Globus pallidus (tissue), 1 donor: ENCODE measurements at places on chromosomes 2 and 18.
A peak's percentile ranks its signal among the peaks of the same experiment; 100 is the strongest.

GRCh38 chr18:21314724-21315123 lies 72.7 kb downstream of the GREB1L start:
- DNase-seq: no peak

- no peak for DNase-seq
Observed at GRCh38 chr2:20157193-20157891, 67.6 kb downstream of the SDC1 start.

DNA sequence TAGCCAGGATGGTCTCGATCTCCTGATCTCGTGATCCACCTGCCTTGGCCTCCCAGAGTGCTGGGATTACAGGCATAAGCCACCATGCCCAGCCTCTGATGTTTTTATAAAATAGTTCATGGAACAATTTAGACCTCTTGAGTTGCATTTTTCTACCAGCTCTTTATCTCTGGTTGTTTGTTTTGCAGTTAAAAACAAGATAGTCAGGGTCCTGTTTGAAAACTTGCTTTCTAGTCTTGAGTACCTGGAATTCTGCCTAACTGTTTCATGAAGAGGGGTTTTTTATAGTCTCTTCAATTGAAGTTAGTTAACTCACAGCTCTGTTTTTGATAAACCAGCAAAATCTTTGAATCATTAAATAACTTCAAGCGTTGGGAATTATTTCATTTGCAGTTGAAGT lies 244.8 kb downstream of the PARD3B start:
- no peak for DNase-seq

DNA sequence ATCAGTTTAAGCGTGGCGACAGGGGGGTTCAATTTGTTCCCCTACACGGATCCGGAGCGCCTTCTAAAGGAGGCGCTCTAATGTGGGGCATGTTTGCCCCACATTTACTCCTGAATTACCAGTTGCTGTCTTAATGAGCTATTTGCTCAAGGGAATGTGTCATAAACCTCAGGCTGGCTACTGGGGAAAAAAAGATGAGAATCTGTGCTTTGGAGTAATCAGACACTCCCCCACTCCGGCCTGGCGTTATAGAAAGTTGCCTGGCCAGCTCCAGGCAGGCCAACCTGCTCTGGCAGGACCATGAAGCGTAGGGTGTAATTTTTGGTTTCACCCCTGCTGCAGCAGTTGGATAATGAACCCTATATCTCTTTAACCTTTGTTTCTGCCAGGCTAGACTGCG lies 31.0 kb upstream of the MAP3K20 start:
- DNase-seq: no peak

DNA sequence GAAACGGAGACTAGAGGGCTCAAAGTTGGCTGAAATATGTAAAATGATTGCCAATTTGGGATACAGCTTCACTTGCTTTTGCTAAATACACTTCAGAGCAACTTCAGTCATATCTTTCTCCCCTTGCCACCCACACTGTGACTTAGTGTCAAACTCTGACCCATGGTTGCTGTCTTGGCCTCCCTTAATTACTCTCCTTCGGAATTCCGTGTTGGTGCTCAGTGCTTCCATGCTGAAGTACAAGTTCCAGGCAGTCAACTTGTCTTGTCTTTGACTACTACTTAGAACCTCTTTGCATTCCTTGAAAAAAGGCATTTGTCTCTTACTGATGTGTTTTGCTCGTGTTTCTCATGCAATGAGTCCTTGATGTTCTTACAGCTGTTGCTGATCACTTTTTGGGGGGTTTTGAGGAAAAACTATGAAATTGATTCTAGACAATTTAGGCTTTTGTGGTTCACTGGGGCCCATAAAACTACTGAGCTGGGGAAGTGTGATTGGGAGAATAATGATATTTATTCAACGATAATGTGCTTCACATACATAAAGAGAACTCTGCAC lies 146.0 kb downstream of the UBE2E3 start:
- DNase-seq: no peak

DNA sequence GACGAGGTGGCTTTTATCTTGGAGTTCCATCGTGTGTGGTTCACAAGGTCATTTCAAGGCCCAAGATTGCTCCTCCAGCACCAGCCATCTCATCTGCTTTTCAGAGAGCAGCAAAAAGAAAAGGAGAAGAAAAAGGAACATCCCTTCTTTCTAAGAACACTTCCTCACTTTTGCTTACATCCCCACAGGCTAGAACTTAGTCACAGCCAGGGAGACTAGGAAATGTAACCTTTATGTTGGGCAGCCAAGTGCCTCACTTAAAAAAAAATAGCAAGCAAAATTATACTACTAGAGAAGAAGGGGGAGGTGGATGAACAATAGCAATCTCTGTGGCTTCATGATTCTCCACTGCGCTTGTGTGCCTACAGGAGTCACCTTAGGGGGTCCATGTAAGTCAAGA lies 141.8 kb downstream of the SMAD2 start:
- no peak for DNase-seq

DNA sequence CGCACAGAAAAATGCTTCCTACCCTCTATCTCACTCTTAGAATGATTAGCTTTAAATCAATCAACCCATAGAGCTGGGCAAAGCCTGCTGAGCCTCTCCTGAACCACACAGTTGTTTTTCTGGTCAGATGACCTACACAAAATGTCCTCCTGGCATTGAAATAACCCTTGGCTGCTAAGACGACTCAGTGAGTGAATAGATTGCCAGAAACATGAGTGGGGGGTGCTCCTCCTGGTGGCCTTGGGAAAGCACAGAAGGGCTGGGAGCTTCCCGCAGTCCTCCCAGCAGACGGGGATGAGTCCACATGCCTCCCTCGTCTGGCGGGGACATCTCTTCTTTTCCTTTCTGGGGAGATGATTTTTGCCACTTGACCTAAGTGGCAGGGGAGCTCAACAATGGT lies 14.9 kb downstream of the MAL start:
- DNase-seq: no peak

- DNase-seq: no peak
Observed at GRCh38 chr2:188414411-188414810, 122.7 kb downstream of the GULP1 start.

DNA sequence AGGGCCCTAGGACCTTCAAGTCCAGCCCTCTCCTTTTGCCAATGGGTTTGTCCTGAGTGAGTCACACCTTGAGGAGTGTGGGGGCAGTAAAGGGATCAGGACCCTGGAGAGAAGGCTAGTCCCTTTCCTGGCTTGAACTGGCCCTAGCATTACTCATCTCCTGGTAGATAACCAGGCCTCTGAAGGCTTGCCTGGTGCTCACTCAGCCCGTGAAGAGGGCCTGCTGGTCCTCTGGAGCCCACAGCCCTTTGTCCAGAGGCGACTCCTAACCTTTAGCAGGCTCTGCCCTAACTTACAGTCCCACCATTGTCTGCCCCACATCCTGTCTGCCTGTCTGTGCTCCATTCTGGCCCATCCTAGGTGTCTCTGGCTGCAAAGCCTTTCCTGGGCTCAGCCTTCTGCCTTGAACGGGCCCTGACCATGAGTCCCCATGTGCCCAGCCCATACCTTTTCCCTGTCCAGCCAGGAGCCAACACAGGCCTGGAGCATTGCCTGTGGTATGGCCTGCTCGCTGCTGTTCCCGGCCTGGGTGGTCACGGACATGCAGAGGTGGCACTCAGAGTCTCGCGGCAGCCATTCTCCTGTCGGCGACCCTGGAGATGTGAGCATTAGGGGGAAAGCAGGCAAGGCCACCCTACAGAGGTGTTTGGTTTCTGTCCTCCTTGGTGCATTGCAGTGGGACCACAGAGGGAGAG lies 5.0 kb downstream of the SFTPB start:
- DNase-seq: no peak

DNA sequence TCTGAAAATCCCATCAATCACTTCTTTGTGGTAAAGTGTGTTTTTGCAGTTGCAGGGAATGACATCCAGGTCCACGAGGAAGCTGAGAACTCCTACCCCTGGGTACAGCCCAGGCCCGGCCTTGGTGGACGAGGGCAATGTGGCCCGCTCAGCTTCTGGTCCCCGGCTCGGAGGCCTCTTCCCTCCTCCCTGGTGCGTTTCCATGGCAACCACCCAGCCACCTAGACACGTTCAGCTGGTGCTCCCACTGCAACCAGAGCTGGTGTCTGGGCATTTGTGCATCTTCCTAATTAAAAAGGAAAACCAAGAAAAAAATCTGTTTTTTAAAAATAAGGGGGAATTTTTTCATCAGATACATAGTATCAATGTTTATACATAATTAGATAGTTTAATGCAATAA lies 603.6 kb upstream of the SALL3 start:
- no peak for DNase-seq

- no peak for DNase-seq
Observed at GRCh38 chr2:70807102-70807827, 13.1 kb downstream of the CLEC4F start.

- DNase-seq: no peak
Observed at GRCh38 chr2:106184394-106184793, 9.7 kb downstream of the UXS1 start.

DNA sequence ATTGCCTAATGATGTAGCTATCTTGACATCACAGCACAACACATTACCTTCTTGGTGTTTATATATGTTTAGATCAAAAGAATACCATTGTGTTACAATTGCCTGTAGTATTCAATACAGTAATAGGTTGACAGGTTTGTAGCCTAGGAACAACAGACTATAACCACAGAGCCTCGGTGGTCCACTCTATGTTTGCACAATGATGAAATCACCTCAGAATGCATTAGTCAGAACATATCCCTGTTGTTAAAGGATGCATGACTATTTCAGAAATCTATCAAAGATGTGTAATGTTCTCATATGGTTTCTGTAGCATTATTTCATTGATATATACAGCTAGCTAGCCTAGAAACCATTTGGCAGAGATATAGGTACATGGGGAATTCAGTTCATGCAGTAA lies 8.9 kb downstream of the METTL5 start:
- DNase-seq: no peak

GRCh38 chr2:239285071-239285931 lies 115.5 kb downstream of the HDAC4 start:
- DNase-seq: no peak

- DNase-seq: no peak
Observed at GRCh38 chr2:148184976-148185375, 164.1 kb downstream of the MBD5 start.

DNA sequence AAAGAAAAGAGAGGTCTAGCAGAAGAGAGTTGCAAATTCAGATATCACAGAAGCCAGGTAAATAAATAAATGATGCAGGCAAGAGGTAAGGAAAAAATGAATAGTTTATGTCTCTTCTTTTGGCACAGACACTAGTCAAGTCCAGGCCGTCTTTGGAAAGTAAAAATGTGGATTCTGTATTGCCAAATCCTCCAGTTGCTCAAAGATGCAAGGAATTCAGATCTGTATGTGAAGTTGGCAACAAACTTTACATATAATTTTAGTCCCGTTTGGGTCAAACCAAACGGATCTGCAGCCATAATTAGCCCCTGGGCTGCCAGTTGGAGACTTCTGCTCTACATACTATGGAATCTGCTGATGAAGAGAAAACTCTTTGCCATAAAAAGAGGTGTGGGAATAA lies 200.5 kb upstream of the RND3 start:
- DNase-seq: no peak

DNA sequence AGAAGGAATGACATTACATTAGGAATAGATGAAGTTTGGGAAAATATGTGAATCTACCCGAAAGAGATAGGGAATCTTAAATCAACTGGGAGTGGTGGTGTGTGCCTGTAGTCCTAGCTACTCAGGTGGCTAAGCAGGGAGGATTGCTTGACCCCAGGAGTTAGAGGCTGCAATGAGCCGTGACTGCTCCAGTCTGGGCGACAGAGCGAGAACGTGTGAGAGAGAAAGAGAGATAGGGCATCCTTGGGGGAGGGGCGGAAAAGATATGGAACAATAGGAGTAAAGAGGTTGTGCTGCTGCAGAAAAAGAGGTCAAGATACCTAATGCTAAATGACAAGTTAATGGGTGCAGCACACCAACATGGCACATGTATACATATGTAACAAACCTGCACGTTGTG lies 47.1 kb upstream of the ADAM23 start:
- DNase-seq: no peak

GRCh38 chr2:137888845-137889244 lies 75.4 kb upstream of the HNMT start:
- DNase-seq: peak; percentile 3

- no peak for DNase-seq
Observed at GRCh38 chr18:3538954-3539617, 89.1 kb downstream of the TGIF1 start.

DNA sequence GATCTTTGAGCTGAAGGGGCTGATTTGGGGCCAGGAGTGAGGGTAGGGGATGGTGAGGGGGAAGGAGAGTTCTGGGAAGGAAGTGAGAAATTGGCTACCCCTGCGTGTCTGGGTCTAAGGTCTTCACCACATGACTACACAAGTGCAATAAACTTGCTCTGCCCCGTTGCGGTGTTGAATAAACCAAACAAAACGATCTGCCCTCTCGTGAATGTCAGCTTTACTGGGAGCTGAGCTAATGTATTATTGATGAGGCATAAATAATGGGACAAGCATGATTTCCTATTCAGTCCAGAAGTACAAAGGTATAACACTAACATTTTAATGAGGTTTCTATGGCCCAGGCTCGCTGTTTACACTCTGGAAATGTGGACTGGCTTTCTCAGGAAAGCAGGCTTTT lies 8.0 kb upstream of the CFAP221 start:
- DNase-seq: no peak

DNA sequence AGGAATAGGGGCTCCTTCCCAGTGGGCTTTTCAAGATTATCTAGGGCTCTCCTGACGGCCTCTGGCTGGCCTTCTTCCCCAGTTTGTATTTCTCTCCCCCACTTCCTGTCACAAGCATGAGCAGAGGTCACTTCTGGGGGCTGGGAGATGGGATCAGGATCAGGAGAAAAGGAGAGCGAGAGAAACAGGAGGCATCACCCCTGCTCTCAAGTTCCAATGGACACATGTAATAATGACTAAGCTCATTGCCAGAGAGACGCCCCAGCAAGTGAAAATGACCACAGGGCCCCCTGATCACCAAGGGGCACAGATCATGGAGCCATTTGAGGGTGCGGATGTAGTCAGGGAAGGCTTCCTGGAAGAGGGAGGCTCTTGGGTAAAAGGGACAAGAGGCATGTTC lies 92.1 kb downstream of the SMAD7 start:
- no peak for DNase-seq
